Activated T-cell treated with anti-CD3 and anti-CD28 coated beads, Interleukin-2, amount 50 U/mL, for 24 hours (primary cell): ENCODE measurements at places on chromosomes 3 and 15.

GRCh38 chr15:40593165-40593564 lies 884 bp upstream of the KNL1 start:
- DNase-seq, result no peak

DNA sequence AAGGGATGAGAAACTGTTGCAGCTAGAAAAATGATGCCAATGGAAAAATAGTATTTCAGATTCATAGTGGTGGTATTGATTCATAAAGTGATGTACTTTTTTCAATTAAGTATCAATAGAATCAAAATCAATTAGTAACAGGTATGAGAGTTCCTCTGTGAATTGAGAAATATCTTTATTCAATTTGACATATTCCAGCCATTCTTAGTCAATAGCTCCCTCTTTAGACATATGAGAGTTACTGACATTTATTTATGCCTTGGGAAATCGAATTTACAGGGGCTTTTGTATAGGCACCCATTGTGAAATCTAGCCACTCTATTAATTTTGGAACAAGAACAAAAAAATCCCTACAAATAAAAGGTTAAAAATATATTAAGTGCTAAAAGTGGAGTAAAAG lies 386.9 kb upstream of the CNTN3 start:
- DNase-seq, result no peak

GRCh38 chr15:88511161-88511560 lies 35.3 kb downstream of the DET1 start:
- no peak for DNase-seq

GRCh38 chr15:45743426-45744235 lies 108.8 kb downstream of the SQOR start:
- no peak for DNase-seq

DNA sequence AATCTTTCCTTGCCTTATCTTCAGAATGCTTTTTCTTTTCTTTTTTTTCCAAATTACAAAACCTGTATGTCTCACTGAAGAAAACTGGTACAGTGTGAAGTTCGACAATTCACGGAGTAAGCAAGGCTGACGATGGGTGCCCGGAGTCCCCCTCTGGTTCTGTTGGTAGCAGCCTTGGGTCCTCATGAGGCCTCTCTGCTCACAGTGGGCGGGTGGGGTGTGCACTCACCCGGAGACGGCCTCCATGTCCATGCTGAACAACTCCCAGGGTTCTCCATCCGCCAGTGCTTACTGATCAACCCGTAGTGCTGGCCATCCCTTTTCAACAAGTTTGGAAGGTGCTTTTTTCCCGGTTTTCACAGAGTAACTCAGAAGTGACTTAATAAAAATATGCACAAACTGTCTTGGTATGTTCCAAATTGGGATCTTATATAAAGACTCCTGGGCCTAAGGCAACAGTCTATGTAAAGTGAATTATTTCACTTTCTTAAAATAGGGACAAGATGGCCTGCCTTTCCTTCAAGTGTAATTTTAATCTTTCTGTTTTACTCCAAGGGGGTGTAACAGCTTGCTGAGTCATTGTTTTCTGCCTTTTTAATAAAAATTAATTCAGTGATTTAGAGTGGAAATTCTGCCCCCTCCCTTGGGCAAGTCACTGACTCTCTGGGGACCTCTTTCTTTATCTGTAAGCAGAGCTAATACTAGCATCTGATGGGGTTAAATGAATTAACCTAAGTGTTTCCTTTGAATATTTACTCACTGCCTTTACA lies 23.7 kb downstream of the LRRK1 start:
- no peak for DNase-seq

GRCh38 chr3:124886168-124887056 lies 753 bp downstream of the ITGB5 start:
- DNase-seq, result peak; percentile 61

GRCh38 chr15:101500865-101501551 lies 11.5 kb upstream of the PCSK6 start:
- no peak for DNase-seq

GRCh38 chr3:111797171-111797615 lies 61.9 kb upstream of the PHLDB2 start:
- no peak for DNase-seq

DNA sequence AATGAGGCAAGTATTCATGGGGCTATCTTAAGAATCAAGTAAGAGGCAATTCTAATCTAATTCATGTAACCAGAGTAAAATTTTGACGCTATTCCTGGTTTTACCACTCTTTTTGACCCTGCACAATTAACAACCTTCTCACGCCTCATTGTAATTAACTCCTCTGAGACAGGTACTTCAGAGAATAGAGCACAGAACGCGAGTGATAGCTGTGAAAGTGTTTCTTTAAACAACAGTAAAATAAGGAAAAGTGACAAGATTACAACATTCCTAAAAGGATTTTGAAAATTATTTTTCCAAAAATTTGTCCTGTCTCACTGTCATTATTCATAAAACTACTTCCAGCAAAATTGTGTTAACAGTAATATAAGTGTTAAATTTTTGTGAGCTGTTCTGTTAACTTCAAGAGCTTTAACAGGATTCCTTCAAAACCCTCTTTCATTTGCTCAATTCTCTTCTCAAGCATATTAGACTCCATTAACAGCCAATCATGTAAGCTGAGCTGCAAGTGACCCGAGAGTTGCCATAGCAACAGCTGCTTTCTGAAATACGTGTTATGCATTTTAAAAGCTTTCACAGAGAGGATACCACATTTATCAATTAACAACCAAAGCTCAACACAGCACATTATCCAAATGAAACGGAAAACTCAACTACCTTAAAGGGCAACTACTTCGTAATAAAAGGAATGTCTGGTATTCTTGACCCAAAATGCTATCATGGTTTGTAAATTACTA lies 93.1 kb downstream of the STAG1 start:
- no peak for DNase-seq

DNA sequence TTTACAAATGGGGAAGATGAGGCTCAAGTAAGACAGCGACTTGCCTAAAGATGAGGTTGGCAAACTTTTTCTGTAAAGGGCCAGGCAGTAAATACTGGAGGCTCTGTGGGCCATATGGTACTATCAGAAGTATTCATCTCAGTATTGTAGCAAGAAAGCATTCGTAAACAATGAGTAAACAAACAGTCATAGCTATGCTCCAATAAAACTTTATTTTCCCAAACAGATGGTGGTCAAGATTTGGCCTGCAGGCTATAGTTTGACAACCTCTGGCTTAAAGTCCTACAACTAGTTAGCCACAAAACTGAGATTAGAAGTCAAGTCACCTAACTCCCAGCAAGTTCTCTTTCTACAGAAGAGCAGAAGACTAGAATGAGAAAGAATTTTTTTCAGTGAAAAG lies 177.0 kb upstream of the NECTIN3 start:
- no peak for DNase-seq

DNA sequence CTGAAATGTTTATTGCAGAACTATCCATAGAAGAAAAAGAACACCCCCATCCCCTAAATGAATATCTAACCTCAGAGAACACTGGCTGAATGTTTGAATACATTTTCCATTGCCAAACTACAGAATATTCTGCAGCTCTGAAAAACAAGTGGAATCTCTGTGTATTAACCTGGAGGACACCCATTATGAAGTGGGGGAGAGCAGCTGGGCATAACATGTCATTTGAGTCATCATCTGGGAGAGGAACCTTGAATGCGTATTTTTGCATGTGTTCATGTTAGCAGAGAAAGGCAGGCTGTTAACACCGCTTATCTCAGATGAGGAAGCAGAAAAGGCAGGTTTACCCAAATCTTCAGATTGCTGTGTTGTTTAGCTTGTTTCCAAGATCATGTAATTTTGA lies 31.5 kb downstream of the ESYT3 start:
- no peak for DNase-seq
